ENCODE measurements at places on chromosomes 16 and 17. TPM values are rescaled to one million over a fixed set of nuclear protein-coding genes. Genes with fewer than 3 reads are reported as not detected.

DNA sequence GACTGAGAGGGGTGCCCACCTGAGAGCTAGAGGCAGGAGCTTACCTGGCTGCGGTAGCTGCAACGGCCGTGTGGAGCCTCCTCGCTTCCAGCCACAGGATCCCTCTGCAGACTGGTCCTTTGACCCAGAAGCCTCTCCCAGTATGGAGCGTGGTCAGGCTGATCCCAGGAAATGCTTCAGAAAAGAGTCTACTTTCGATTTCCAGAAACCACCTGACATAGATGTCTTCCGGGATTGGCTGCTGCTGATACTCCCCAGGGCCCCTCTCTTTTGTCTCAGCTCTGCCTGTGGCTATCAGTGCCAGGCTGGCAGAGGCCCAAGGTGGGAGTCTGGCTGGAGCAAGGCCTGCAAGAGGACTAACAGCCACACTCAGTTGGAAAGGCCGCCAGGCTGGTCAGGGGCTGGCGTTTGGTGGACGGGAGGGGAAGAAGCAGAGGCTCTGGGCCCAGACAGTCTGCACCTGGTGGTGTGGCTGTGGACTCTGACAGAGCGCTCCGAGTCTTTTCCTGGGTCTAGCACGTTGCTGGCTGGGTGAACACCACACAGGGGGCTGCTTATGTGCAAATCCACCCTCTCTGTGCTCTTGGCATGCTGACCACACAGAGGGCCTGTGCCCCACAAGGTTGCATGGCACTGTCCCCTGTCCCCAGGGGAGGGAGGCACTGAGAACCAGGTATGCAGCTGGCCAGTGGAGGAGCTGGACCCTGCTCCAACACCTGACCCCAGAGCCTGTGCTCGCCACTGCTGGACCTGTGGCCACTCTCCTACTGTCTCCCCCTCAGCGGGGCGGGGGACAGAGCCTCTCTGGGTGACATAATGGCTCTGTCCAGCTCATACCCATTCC is at the start of gene LGALS3BP:
LGALS3BP (minus strand) TSS at position 144 of the 844 bp plus-strand sequence. CDS start 2,732 bp downstream, outside the sequence.
- H3K4me1 ChIP-seq: peaks cover 36% of the 10 kb centered on the region
- peak within 1 kb of the TSS; percentile 71 for H3K27ac ChIP-seq
- H3K36me3 ChIP-seq: peaks cover 13% of the 10 kb centered on the region
- H3K4me3 ChIP-seq: peak within 1 kb of the TSS; percentile 61
- H3K27me3 ChIP-seq: no peaks in the 10 kb centered on the region
- peak; percentile 94 for DNase-seq

DNA sequence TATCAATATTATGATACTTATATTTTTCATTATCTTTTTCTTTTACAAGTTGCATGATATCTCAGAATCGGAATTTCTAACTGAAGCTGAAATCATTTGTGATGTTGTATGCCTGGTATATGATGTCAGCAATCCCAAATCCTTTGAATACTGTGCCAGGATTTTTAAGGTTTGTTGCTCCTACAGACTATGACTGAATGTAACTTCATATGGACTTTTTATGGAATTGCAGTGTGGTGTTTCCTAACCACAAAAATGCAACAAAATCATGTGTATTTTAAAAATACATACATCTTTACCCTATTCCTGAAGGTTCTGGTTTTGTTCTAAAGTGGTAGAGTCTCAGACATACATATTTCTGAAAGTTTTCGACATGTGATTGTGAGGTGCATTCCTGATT is 58.8 kb upstream of the RHBDL3 start:
- no peaks in the 10 kb centered on the region for H3K27me3 ChIP-seq
- no peak overlapping the region for H3K4me3 ChIP-seq
- H3K4me1 ChIP-seq: no peaks in the 10 kb centered on the region
- H3K36me3 ChIP-seq: peaks cover 12% of the 10 kb centered on the region
- DNase-seq: no peak
- no peak overlapping the region for H3K27ac ChIP-seq

- no peak for DNase-seq
- H3K4me1 ChIP-seq: no peaks in the 10 kb centered on the region
- H3K27ac ChIP-seq: no peak overlapping the region
- no peak overlapping the region for H3K4me3 ChIP-seq
Observed at GRCh38 chr17:43020030-43020621, 2.1 kb downstream of the VAT1 start.

DNA sequence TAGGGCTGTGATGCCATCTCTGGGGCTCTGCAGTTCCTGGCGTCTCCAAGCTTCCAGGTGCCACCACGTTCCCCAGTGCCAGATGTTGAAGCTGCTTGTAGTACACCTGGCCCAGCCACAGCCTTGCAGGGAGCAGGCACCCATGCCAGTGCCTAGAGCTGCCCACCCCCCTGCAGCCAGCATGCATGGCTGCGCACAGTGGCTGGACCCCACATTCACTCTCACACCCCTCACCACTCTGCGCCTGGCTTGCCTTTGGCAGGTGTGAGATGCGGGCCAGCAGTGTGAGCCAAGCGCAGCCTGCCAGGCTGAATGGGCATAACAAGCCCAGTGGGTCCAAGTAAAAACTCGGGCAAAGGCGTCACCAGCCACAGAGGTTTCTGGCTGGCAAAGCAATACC is 75.4 kb upstream of the CHMP6 start:
- DNase-seq: no peak
- H3K27ac ChIP-seq: no peak overlapping the region
- H3K27me3 ChIP-seq: no peaks in the 10 kb centered on the region
- H3K36me3 ChIP-seq: no peaks in the 10 kb centered on the region

DNA sequence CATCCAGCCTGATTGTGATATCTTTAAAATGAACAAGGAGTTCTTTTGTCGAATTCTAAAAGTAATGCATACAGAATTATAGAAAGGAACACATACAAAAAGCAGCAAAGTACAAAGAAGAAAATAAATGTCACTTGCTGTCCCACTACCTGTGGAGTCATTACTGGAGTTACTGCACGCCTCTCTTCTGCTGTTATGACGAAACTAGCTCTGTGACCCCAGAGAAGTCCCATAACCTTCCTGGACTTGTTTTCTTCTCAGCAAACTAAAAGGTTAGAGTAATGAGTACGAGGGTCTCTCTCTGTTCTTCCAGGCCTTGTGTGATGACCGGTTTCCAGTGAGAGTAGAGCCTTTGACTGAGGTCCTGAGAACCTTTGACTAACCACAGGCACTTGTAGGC is 26.9 kb downstream of the BANP start:
- DNase-seq: no peak
- H3K36me3 ChIP-seq: no peaks in the 10 kb centered on the region
- peaks cover 4% of the 10 kb centered on the region for H3K4me1 ChIP-seq

DNA sequence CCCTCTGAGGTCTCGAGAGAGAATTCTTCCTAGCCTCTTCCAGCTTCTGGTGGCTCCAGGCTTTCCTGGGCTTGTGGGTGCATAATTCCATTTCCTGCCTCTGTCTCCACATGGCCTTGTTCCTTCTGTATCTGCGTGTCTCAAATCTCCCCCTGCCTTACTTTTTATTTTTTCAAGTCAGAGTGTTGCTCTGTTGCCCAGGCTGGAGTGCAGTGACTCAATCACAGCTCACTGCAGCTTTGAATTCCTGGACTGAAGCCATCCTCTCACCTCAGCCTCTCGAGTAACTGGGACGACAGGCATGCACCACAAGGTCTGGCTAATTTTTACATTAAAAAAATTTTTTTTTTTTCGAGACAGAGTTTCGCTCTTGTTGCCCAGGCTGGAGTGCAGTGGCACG is 120.6 kb downstream of the SHISA9 start:
- H3K36me3 ChIP-seq: no peaks in the 10 kb centered on the region
- no peak for DNase-seq
- no peak overlapping the region for H3K27ac ChIP-seq
- no peak overlapping the region for H3K4me3 ChIP-seq
- H3K4me1 ChIP-seq: no peaks in the 10 kb centered on the region
- H3K27me3 ChIP-seq: no peaks in the 10 kb centered on the region

DNA sequence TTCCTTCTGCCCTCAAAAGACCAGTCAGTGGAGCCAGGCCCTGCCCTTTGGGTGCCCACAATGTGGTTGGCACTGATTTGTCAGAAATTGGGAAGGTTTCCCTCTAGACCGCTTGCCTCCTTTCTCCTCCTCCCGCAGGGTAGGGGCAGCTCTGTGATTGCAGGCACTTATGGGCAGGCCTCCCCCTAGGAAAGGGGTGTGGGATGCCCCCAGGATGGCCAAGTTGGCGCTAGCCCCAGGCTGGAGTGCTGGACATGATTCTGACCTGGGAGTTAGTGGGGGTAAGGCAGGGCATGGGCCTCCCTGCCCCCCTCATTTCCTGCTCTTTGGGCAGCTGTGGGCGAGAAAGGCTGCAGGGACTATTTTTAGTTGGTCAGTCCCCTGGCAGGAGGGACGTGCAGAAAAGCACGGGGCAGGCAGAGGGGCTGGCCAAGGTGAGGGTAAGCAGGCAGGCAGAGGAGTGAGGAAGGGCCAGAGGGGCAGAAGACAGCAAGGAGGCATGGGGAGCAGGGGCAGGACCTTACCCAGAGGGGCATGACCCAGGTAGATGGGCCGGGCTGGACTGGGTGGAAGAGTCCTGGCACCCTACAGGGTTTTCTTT is 3.3 kb downstream of the RARA start:
- no peak for DNase-seq
- peaks cover 62% of the 10 kb centered on the region for H3K4me1 ChIP-seq

DNA sequence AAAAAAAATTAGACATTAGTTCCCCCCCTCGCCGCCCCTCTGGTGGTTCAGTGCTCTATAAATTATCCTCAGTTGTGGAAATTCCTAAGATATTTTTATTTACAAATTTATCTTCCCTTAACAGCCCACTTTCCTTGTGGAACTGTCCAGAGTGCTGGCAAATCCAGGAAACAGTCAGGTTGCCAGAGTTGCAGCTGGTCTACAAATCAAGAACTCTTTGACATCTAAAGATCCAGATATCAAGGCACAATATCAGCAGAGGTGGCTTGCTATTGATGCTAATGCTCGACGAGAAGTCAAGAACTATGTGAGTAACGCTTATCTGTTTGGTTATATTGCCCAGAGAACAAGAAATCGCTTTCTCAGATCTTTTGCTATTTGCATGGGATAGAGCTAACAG is 2.9 kb downstream of the KPNB1 start:
- H3K4me1 ChIP-seq: peaks cover 22% of the 10 kb centered on the region
- no peak overlapping the region for H3K4me3 ChIP-seq
- DNase-seq: no peak
- H3K27ac ChIP-seq: no peak overlapping the region
- H3K36me3 ChIP-seq: peaks cover 66% of the 10 kb centered on the region

- no peak for DNase-seq
- no peaks in the 10 kb centered on the region for H3K27me3 ChIP-seq
- H3K36me3 ChIP-seq: no peaks in the 10 kb centered on the region
- no peak overlapping the region for H3K4me3 ChIP-seq
Observed at GRCh38 chr17:30199600-30199999, 35.9 kb downstream of the SLC6A4 start.

DNA sequence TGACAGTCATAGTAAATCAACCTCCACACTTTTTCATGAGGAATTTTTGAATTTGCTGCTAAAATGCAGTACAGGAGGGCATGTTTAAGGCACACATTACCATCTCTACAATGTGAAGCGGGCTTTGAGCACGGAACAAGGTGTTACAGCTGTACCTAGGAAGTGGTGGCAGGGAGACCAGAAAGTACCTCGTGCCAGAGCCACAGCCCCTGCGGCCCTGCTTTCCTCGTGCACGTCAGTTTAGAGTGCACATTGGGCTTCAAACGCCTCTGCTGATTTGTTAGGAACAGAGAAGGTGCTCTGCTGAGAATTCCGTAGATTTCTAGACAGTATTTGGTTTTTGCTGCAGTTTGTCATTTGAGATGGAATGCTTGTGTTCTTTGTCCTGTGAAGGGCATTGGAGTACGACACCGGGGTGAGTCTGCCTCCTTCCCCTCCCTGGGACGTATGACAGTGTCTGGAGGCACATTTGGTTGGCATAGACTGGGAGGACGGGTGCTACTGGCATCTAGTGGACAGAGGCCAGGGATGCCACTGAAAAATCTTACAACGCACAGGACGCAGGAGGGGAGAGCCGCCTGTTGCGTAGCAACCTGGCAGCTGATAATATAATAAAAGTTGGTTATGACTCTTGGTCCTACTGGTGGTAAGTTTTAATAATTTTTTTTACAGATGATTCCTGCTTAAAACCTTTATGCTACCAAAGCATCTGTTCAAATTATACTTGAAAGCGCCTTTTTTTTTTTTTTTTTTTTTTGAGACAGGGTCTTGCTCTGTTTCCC is 9.1 kb downstream of the FOXK2 start:
- H3K27ac ChIP-seq: no peak overlapping the region
- H3K36me3 ChIP-seq: no peaks in the 10 kb centered on the region
- H3K4me3 ChIP-seq: no peak overlapping the region
- peaks cover 18% of the 10 kb centered on the region for H3K4me1 ChIP-seq
- H3K27me3 ChIP-seq: no peaks in the 10 kb centered on the region

- H3K4me1 ChIP-seq: no peaks in the 10 kb centered on the region
- H3K27me3 ChIP-seq: no peaks in the 10 kb centered on the region
- peak overlapping the region; percentile 5 for H3K4me3 ChIP-seq
- H3K27ac ChIP-seq: no peak overlapping the region
Observed at GRCh38 chr16:9138731-9139501, 47.5 kb downstream of the HAPSTR1 start.

- peaks cover 37% of the 10 kb centered on the region for H3K27me3 ChIP-seq
- DNase-seq: no peak
- H3K36me3 ChIP-seq: no peaks in the 10 kb centered on the region
Observed at GRCh38 chr17:49987290-49987585, 7.8 kb downstream of the DLX3 start.

- H3K4me3 ChIP-seq: no peak overlapping the region
- no peaks in the 10 kb centered on the region for H3K27me3 ChIP-seq
- H3K36me3 ChIP-seq: peaks cover 25% of the 10 kb centered on the region
- H3K27ac ChIP-seq: no peak overlapping the region
- H3K4me1 ChIP-seq: no peaks in the 10 kb centered on the region
Observed at GRCh38 chr16:20799599-20799998, 6.7 kb downstream of the ERI2 start.

GRCh38 chr17:49788478-49789242 is at the start of gene KAT7:
KAT7 (plus strand) TSS chr17:49788681; CDS start chr17:49788835, 154 bp downstream.
- H3K27ac ChIP-seq: peak within 1 kb of the TSS; percentile 98
- peaks cover 23% of the 10 kb centered on the region for H3K36me3 ChIP-seq
- no peaks in the 10 kb centered on the region for H3K27me3 ChIP-seq
- peaks cover 13% of the 10 kb centered on the region for H3K4me1 ChIP-seq
- DNase-seq: peak; percentile 99

GRCh38 chr16:31386157-31386984 is 6.8 kb upstream of the ITGAD start:
- no peak overlapping the region for H3K27ac ChIP-seq
- H3K4me1 ChIP-seq: no peaks in the 10 kb centered on the region
- DNase-seq: peak; percentile 22

- no peak overlapping the region for H3K27ac ChIP-seq
- no peak overlapping the region for H3K4me3 ChIP-seq
- DNase-seq: no peak
- peaks cover 3% of the 10 kb centered on the region for H3K4me1 ChIP-seq
- H3K27me3 ChIP-seq: no peaks in the 10 kb centered on the region
- H3K36me3 ChIP-seq: no peaks in the 10 kb centered on the region
Observed at GRCh38 chr16:84507011-84507982, 2.8 kb upstream of the MEAK7 start.

- no peaks in the 10 kb centered on the region for H3K36me3 ChIP-seq
- H3K4me1 ChIP-seq: peaks cover 15% of the 10 kb centered on the region
Observed at GRCh38 chr16:57091975-57092785, at the start of gene CPNE2. CPNE2 (plus strand) TSS chr16:57092583; CDS start chr16:57110743, 18,160 bp downstream.

Gene OR3A3
- not detected for total RNA-seq

Gene USB1
- total RNA-seq: 106 TPM

Gene SYNGR3
- total RNA-seq: 2.3 TPM

Gene HS3ST3B1
- not detected for total RNA-seq

Gene NPIPA3
- 6.7 TPM for total RNA-seq

Gene LAT
- 5.5 TPM for total RNA-seq
